ENCODE measurements at places on chromosomes 6 and 20.
A peak's percentile ranks its signal among the peaks of the same experiment; 100 is the strongest.

GRCh38 chr6:137357263-137357947, 136.8 kb downstream of the OLIG3 start:
- DNase-seq, result no peak

GRCh38 chr6:72733045-72733444, 111.2 kb downstream of the KCNQ5 start:
- DNase-seq, result no peak

- no peak for DNase-seq
These were observed 3.1 kb downstream of the ARMC12 start for GRCh38 chr6:35739645-35740524.

- DNase-seq, result no peak
These were observed 179.9 kb downstream of the TRDN start for GRCh38 chr6:123456836-123457235.

DNA sequence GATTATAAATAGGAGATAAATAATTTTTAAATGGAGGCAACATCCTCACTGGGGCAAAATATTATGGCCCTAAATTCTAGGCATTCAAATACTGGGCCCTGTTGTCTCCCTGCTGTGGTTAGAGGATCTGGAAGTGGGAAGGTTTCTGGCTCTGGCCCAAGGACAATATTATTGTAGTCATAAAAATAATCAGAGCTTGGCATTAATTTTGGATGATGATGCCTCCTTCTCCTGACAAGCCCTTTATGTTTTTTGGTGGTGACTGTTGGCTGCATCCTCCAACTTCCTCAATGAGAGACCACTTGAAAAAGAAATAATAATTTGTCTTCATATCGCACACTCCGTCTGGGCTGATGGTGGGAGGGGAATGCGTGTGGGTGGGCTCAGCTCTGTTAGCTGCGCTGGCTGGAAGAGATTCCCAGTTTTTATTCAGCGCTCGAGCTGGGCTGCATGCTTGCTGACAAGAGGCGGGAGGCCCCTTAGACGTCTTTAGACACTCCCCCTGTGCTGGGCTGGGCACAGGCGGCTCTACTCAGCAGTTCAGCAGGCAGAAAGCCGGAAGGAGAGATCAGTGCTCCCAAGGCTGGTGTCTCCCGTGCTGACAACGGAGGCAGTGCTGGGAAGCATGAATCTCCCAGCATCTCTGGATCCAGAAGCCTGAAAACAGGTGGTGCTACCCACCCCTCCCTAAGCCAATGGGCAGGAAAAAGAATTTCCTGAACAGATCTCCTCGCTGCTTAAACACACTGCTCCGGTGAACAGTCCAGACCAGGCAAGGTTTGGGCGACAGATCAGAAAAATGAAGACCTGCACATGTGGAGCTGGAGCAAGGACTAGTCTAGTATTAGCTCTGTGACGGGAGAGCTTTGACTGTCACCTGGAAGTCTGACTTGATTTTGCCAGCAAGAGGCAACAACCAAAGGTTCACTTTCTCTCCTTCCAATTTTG, 97.7 kb downstream of the SYCP2 start:
- no peak for DNase-seq

GRCh38 chr6:33786736-33787135, 2.2 kb downstream of the LEMD2 start:
- no peak for DNase-seq

DNA sequence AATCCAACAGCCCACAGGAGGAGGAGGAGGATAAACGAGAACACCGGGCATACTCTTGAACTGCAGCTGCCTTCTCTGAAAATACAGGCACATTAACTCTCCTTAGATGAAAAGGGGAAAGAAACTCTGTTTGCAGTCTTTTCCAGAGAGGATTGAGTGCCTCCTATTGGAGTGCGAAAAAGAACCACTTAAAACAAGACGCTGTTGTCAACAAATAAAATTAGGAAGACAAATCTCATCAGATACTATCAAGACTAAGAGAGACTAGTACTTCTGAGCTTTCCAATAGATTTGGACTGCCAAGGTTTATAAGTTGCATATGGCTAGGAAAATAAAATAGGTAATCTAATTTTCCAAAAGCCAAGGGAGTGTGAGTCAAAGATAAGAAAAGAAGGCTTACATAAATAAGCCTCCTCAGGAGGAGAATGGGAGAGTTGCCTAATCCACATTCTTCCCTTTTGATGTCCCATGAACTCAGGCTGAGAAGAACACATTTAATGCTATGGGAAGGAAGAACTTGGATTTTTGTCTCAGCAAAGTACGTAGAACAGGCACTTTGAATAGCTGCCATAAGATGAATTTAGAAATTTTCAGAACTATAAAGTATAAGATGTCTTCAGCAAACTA, 154.7 kb downstream of the ARHGAP18 start:
- DNase-seq, result no peak

GRCh38 chr20:48835390-48835789, 7.6 kb upstream of the PREX1 start:
- no peak for DNase-seq

- DNase-seq, result no peak
These were observed 215.4 kb upstream of the PREP start for GRCh38 chr6:105618247-105618646.

GRCh38 chr20:22430746-22431168, 153.6 kb downstream of the FOXA2 start:
- no peak for DNase-seq

GRCh38 chr6:53986165-53986720, 125.0 kb upstream of the MLIP start:
- DNase-seq, result peak; percentile 43

DNA sequence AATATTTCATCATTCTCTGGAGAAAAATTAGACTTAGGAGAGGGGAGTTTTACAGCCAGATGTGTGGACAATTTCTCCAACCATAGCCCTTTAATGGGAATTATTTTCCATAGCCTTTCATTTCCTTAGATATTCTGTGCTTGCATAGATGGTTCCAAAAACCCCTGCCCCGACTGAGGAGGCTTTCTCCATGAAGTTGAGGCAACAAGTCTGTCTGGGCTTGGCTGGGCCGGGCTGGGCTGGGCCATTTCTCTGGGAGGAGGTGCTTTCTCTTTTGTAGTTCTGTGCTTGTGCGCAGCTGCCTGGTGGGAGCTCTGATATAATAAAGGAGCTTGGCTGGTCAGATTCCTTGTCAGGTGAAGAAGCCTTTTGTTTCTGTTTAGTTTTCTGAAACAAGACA, 71.4 kb downstream of the SOBP start:
- no peak for DNase-seq

- DNase-seq, result no peak
These were observed 32.4 kb downstream of the WRNIP1 start for GRCh38 chr6:2797564-2798031.

- no peak for DNase-seq
These were observed 9.3 kb downstream of the DLL1 start for GRCh38 chr6:170281331-170282292.

GRCh38 chr6:135935941-135936601, 84.6 kb downstream of the PDE7B start:
- DNase-seq, result no peak

GRCh38 chr20:16158976-16159286, 414.3 kb downstream of the KIF16B start:
- no peak for DNase-seq

DNA sequence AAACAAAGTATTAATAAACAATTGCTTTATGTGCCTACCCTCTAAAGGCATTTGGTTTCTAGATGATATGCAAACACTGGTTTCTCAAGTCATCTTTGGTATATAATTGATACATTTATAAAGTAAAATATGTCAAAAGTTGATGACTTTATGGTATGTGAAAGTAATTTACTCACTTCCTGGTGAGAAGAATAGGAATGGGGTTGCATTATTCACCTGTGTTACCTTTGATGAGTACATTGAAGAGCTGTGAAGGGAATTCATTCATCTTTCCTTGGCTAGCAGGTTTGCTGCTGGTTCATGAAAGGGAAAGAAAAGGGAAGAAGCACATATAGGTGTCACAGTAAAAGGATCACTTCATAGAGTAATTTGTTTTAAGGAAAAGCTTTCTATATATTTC, 20.4 kb downstream of the RNF217 start:
- DNase-seq, result no peak

DNA sequence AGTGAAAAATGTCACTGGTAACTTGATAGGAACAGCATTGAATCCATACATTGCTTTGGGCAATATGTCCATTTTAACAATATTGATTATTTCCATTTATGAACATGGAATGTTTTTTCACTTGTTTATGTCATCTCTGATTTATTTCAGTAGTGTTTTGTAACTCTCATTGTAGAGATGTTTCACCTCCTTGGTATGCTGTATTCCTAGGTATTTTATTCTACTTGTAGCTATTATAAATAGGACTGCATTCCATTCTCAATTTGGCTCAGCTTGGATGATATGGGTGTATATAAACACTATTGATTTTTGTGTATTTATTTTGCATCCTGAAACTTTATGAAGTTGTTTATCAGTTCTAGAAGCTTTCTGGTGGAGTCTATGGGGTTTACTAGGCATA, 730.3 kb downstream of the DOK5 start:
- no peak for DNase-seq

DNA sequence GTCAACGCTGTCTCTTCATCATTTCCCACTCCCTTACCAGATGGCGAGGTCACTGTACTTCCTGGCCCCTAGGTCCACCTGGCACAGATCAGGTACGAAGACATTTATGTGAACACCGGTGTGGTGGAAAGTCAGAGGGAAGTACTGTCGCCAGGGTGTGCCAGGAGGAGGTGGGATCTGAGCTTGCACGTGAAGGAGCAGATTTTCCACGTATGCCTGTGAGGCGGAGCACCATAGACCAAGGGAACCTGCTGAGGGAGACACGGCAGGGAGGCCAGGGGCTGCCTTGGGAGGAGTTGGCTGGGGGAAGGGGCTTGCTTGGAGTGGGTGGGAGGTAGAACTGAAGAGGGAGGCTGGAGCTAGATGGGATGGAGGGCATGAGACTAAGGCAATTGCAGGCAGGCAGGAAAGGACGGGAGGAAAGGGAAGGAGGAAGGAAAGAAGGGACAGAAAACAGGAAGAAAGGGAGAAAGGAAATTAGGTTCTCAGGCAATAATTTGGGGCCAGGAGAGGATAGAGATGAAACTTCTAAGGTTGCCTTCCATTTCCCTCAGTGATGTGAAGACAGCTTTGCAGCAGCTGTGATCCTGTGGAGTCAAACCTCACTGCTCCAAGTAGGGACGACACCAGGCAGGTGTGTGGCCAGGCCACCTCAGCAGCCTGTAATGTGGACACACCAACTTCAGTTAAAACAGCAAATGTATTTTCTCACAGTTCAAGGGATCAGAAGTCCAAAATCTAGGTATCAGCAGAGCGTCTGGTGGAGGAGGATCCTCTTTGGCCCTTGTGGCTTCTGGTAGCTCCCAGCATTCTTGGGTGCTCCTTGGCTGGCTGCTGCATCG, 46.8 kb downstream of the CHMP4B start:
- DNase-seq, result no peak

GRCh38 chr6:83073615-83074014, 6.1 kb downstream of the DOP1A start:
- no peak for DNase-seq

- peak; percentile 63 for DNase-seq
These were observed 12.8 kb upstream of the PDYN start for GRCh38 chr20:2006452-2007361.

DNA sequence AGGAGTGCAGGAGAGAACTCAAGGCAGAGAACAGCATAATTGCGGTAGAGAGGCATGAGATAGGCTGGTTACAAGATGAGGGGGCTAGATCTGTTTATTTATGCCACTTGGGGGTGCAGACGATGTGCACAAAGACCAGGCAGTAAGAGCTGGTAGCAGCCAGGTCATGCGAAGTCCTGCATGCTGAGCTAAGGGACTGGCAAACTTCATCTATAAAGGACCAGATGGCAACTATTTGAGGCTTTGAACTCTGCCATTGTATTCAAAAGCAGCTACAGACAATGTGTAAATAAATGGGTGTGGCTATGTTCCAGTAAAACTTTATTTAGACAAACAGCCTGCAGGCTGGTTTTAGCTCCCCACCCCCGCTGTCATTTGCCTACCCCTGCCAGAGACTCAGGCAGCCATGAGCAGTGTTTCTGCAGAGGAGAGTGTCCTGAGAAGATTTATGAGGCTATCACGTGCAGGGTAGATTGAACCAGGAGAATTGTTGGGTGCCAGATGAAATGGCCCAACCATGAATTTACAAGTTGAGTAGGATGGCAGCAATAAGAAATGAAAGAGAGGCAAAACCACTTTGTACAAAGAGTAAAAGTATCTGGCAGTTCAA, 253.4 kb upstream of the MOCS1 start:
- DNase-seq, result no peak

GRCh38 chr6:3317741-3318211, 59.0 kb downstream of the PSMG4 start:
- no peak for DNase-seq

DNA sequence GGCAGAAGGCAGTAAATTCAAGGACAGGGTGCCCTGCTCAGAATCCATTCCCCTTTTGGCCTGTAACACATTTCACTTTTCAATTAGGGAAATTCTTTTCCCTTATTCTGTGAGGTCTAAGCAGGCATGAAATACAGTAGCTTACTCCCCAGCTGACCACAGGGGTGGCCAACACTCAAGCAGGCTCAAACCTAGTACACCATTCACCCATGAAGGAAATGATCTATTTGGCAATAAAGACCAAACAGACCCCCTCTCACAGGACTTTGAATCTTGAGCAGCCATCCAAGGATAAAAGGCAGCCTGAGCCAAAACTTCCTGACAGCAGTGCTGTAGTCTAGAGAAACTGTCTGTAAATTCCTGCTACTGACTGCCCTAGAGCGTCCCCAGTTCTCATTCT, 17.7 kb downstream of the PDSS2 start:
- no peak for DNase-seq

DNA sequence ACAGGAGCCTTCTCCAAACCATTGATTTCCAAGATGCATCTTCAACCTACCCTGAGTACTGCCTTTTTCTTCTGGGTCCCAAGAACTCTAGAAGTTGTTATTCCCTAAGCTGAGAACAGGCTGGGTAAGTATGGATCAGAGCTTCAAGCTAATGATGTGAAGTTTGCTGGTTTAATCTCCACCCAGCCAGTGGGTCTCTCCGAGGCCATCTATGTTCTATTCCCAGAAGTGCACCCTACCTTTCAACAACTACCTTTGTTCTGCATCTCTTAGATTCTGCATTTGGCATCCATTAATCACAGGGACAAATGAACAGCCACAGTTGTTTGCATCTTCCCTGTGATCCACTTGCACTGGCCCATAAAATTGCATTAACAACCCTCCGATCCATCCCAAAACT, 246.2 kb downstream of the HIVEP2 start:
- DNase-seq, result no peak

GRCh38 chr6:52937908-52938307, 28.4 kb upstream of the GSTA3 start:
- DNase-seq, result no peak

- DNase-seq, result no peak
These were observed 28.4 kb upstream of the ADRM1 start for GRCh38 chr20:62274332-62274950.

DNA sequence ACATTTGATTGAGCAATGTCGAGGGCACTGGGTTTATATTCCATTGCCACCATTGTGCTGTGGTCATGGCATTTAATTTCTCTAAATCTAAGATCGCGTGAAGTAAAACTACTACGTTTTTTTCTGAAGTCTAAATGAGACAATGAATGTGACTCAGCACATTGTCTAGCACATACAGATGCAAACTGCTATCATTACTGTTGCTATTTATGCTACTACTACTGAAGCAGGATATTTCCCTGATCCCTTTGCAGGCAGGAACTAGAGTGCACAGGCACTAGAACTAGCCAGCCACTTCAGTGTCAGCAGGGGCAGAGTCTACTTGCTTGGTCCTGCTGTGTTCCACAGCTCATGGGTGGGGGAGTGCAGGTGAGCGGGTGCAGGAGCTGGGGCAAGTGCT, 449.7 kb downstream of the CDKAL1 start:
- no peak for DNase-seq

GRCh38 chr20:55456316-55456940, 548.9 kb downstream of the CBLN4 start:
- no peak for DNase-seq

- DNase-seq, result no peak
These were observed 689.7 kb downstream of the EPM2A start for GRCh38 chr6:145045582-145045981.

Data from glutamatergic neuron (in vitro differentiated cells).